ENCODE measurements at places on chromosomes 6 and 20.

DNA sequence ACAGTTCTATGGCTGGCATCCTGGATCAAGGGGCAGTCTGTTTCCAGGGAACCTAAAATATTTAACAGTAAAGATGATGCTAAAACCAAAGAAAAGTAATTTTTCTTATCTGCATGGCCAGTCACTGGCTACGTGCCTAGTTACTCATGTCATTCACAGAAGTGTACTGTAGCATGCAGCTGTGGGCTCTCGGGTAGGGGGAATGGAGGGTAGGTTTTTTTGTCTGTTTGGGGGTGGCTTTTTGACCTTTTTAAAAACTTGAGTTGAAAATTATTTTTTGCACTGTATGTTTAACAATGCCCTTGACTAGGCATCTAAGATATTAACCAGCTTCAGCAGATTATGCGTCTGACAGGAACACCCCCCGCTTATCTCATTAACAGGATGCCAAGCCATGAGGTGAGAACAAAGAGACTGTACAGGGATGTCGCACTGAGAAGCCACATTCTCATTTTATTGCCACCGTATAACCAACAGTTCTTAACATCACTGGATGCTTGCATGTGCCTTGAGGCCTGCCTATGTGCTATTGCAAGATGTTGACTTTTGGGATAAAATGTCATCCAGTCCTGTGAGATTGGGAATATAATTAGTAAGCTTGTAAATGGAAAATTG is 30.3 kb upstream of the MAPK13 start:
- DNase-seq: no peak

DNA sequence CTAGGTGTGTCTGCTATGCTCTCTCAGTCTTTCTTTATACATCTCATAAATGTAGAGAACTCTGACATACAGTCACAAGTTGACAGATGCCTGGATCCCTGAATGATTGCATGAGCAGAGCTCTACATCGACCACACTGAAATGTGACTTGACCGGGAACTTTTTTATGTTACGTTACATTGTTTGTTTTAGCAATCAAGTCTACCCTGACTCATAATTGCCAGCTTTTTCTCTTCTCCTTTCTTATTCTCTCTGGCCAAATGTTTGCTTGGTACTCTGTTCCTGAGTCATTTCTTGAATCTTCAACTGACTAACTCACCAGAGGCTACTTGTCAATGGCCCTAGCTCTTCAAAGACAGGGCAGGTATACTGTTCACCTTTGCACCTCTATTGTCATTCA is 213.6 kb upstream of the DTNBP1 start:
- no peak for DNase-seq

GRCh38 chr20:25239387-25240370 is 8.2 kb upstream of the PYGB start:
- DNase-seq: no peak

DNA sequence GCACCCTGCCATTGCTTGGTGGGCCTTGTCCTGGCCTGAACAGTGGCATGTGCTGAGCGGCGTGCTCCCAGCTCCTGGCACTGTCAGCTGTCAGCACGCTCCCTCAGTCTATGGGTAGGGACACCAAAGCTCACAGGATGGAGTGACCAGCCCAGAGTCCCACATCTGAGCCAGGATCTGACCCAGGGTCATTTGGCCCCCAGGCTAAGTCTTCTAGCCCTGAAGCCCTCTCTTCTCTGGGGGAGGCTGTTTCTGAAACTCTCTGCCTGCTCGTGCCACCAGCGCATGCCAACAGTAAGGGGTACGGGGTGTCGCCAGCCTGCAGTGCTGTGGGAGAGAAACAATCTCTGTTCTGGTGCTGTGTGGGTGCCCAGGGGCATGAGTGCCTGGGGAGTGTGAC is 37.1 kb downstream of the CDH4 start:
- DNase-seq: no peak

DNA sequence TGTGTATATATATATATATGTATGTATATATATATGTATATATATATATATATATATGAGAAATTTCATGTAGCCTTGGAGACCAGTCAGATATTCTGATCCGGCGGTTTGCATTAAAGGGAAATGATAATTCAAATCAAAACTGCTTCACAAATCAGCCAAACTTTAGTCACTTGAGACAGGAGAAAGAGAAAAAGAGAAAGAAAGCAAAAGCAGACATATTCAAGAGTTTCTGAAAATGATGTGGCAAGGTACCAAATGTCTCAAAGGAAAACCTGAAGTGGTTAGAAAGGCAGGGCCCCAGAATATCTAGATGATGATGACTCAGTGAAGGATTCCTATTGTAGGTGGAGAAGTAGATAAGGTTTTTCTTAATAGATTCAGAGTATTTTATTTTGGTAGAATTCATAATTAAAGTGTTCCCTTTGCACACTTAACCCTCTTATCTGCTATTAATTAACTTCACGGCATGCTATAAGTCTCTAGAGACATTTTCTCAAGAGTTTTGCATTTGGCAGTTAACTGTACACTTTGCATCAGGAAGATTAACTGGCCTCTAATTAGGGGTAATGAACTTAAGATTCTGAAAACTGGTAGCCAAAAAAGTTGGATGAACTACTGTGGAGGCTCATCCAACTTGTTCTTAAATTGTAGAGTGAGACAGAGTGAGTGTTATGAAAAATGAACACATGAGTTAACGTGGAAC is 50.1 kb upstream of the ASF1A start:
- DNase-seq: no peak

DNA sequence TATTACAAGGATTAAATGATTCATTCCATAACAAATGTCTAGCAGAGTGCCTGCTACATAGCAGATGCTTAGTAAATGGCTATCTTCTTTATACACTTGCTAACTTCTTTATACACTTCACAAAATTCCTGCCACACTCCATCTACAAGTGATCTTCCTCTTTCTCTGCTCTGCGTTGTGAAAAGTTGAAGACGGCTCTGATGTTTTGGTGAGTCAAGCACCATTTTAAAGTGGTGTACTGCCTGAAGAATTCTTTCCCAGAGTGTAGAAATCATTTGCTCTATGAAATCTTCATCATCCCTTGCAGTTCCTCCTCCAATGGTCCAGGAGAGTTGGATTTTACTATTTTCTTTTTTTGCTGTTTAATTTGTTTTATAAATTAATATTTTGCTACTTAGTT is 74.9 kb downstream of the TNFAIP3 start:
- DNase-seq: no peak

DNA sequence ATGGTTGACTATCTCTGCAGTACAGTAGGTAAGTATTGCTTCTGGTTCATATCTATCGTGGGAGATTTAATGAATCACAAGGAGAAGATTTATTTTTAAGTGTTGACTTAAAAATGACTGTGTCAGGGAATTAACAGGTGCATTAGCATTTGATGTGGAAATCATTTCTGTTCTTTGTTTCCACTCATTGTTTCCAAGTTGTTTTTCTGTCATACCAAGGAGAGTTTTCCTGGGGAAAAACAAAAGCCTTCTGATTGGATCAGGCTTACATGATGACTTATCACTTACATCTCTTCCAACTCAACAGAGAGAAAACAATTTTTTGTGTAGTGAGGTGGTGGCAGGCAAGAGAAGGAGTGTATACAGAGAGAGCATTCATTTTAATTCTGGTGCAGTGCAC is 686.4 kb downstream of the HTR1B start:
- DNase-seq: no peak

DNA sequence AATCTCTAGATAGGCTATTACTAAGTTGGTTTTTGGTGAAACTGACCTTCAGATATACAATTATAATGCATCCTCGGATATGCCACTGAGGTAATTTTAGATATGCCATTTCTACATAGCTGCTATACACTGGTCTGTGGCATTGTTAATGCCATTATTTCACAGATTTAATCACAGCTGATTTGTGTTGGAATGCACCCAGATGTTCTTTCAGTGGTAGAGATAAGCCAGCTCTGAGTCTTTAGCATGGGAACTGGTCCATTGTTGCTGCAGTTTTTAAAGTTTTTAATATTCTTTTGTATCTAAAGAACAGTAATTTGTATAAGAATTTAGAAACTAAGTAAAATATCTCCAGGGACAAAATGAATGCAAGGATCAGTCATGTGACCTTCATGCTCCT is 6.8 kb downstream of the TMX4 start:
- DNase-seq: no peak

DNA sequence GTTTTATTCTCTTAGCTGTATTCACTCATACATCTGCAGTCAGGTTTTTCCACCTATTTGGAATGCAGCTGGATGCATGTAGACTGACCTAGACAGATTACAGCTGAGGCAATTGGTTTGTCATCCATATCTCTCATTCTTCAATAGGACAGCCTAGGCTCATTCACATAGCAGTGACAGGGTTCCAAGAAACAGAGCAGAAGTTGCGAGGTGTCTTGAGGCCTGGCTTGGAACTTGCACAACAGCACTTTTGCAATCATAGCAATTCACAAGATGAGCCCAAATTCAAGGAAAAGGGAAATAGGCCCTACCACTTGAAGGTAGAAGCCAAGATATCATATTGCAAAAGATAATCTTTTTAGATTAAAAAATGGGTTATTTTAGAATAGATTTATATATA is 508.9 kb upstream of the JAG1 start:
- DNase-seq: no peak

DNA sequence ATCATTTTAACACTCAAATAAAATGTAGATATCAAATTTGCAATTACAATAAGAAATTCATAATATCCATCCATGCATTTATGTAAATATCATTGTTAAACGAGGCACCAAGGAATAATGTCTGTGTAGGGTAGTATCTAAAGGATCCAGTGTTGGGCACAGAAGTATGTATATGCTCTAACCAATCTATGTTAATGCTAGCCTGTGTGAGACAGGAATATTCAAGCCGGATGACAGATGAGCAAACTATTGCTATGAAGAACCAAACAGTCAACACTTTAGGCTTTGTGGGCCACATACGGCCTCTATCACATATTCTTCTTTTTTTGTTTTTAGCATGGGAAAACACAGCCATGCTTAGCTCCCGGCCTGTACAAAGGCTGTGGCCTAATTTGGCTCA is 45.0 kb downstream of the HUS1B start:
- DNase-seq: no peak

GRCh38 chr20:35405775-35406174 is 6.0 kb downstream of the UQCC1 start:
- no peak for DNase-seq

DNA sequence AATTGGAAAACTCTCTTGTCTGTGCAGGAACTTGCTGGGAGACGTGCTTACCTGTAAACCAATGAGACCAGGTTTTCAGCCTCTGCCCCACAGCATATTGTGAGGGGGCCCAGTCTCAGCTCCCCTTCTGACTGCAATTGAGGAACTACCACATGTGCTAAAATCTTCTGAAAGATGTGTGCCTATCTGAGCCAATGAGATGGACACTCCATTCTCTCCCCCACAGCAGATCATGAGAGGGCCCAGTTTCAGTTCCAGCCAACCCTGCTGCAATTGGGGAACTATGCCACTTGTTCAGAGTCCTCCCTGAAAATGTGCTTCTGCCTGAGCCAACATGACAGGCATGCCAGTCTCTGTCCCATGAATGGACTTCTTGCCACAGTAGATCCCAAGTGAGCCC is 20.9 kb upstream of the PI3 start:
- DNase-seq: no peak

All from NCI-H2029 (cell line).